Activated naive CD8-positive, alpha-beta T cell treated with anti-CD3 and anti-CD28 coated beads for 36 hours (primary cell): ENCODE measurements at places on chromosomes 16 and 17. TPM values are rescaled to one million over a fixed set of nuclear protein-coding genes. Genes with fewer than 3 reads are reported as not detected.

- H3K27ac ChIP-seq = no peak overlapping the region
- no peaks in the 10 kb centered on the region for H3K36me3 ChIP-seq
- H3K27me3 ChIP-seq = no peaks in the 10 kb centered on the region
- peaks cover 50% of the 10 kb centered on the region for H3K4me1 ChIP-seq
- DNase-seq = no peak
- no peak overlapping the region for H3K4me3 ChIP-seq
Measured at GRCh38 chr17:17051380-17051779, 9.1 kb downstream of the MPRIP start.

DNA sequence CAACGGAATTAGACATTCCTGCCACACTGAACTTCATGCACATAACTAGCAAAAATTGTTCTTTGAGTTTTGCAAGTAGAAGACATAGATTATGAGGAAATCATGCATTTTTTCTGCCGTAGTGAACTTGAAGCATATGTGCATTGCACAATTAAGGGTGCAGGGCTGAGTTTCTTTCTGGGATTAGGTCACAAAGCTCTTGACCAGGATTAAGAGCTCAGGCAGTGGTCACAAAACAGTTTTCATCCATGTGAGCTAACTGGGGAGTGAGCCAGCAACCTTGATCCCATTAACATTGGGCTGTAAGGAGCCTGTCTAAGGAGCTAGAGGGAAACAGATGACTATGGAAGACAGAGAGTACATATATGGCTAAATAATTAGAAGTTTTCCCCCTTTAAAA, 143.7 kb downstream of the PMP22 start:
- H3K27me3 ChIP-seq = peaks cover 15% of the 10 kb centered on the region
- H3K4me1 ChIP-seq = no peaks in the 10 kb centered on the region
- no peak overlapping the region for H3K27ac ChIP-seq
- H3K4me3 ChIP-seq = no peak overlapping the region
- no peaks in the 10 kb centered on the region for H3K36me3 ChIP-seq

GRCh38 chr16:20538181-20538580, 38.0 kb downstream of the ACSM2B start:
- H3K27ac ChIP-seq = no peak overlapping the region
- peaks cover 12% of the 10 kb centered on the region for H3K27me3 ChIP-seq
- no peaks in the 10 kb centered on the region for H3K36me3 ChIP-seq
- DNase-seq = no peak
- no peak overlapping the region for H3K4me3 ChIP-seq

GRCh38 chr17:50027881-50028735, 27.8 kb upstream of the ITGA3 start:
- DNase-seq = no peak
- H3K36me3 ChIP-seq = no peaks in the 10 kb centered on the region
- no peak overlapping the region for H3K27ac ChIP-seq
- peaks cover 8% of the 10 kb centered on the region for H3K4me1 ChIP-seq
- no peak overlapping the region for H3K4me3 ChIP-seq

DNA sequence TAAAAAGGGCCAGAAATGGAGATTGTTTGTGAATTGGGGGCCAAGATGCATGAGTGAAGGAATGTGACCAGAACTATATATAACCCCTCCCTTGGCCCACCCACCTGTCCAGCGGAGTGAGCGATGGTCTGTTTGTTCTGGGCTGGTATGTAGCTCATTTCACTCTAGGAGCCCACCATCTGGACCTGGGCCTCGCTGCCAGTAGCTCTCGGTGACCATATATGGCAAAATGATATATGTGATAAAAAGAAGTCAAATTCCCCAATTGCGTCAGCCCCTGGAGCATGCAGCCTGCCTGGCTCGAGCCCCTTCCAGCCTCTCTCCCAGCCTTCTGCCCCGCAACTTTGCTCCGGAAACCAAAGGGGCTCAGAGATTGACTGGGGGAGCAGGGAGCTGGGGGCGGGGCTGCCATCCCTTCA, 47.3 kb downstream of the CCDC42 start:
- H3K4me3 ChIP-seq = no peak overlapping the region
- H3K27me3 ChIP-seq = peaks cover 24% of the 10 kb centered on the region
- H3K4me1 ChIP-seq = peaks cover 6% of the 10 kb centered on the region
- DNase-seq = no peak

DNA sequence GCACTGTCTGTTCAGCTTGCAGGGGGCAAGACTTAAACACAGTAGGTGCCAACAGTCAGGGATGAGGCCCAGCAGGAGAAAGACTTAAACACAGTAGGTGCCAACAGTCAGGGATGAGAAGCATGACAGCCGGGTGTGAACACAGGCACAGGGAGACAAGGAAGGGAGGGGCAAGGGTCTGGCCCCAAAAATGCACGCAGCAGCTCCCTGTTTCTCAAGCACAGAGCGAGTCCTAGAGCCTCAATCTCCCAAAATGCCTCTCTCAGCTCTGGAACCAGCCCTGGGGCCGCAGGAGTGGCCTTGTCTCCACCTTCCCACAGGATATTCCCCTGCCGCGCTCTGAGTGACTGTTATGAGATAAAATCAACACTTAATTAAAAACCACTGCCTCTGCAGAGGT, 66.4 kb downstream of the DYNLRB2 start:
- no peak overlapping the region for H3K27ac ChIP-seq
- no peak overlapping the region for H3K4me3 ChIP-seq
- H3K27me3 ChIP-seq = no peaks in the 10 kb centered on the region
- peaks cover 24% of the 10 kb centered on the region for H3K36me3 ChIP-seq
- DNase-seq = no peak

DNA sequence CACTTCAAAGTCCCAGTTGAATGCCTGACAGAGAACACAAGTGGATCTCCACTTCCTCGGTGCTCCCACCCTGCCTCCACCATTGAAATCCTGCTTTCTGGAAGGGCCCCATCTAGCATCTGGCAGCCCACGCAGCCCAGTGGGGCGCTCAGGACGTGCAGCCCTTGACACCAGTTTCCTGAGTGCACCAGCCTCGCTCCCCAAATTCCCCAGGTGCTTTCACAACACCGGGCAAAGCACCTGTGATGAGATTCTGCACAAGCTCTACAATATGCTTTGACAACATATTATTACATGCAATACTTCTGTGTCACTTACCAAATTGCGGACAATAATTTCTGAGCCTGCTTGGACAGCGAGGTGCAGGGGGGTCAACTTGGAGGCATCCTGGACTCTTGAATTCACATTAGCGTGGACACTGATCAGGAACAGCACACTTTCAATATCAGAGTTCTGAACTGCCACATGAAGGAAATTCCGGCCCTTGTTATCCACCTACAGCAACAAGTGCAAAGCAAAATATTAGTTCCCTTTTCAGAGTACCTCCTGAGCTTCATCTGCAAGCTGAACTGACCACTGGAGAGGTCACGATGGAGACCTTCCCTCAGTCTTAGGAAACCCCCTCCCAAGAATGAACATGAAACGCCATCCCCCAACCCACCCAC, 33.9 kb downstream of the CYB5D2 start:
- no peaks in the 10 kb centered on the region for H3K27me3 ChIP-seq
- H3K4me1 ChIP-seq = peaks cover 52% of the 10 kb centered on the region
- H3K36me3 ChIP-seq = peaks cover 56% of the 10 kb centered on the region
- peak; percentile 44 for DNase-seq
- H3K4me3 ChIP-seq = peak overlapping the region; percentile 71

GRCh38 chr17:79031996-79032875, 8.3 kb downstream of the C1QTNF1 start:
- H3K27me3 ChIP-seq = no peaks in the 10 kb centered on the region
- no peak overlapping the region for H3K27ac ChIP-seq
- H3K4me3 ChIP-seq = no peak overlapping the region
- H3K4me1 ChIP-seq = no peaks in the 10 kb centered on the region
- no peaks in the 10 kb centered on the region for H3K36me3 ChIP-seq

DNA sequence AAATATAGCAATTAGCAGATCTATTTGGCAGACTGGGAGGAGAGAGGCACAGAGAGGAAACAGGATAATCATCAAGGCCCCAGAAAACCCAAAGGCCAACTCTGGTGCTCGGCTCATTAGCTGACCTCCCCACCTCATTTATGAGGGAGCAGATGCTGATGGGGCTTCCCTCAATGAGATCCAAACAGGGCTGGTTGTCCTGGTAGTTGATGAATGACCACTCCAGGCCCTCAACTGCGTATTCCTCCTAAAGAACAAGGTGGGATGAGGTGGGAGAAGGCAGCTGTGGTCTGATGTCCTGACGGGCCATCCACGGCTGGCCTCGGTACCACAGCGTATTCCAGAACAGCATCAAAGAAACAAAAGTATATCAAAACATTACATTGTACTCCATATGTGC, 20.8 kb downstream of the ZNHIT3 start:
- H3K4me1 ChIP-seq = peaks cover 6% of the 10 kb centered on the region
- H3K27ac ChIP-seq = no peak overlapping the region
- DNase-seq = no peak
- H3K27me3 ChIP-seq = no peaks in the 10 kb centered on the region
- H3K36me3 ChIP-seq = peaks cover 43% of the 10 kb centered on the region

GRCh38 chr17:38425744-38426143, 2.5 kb upstream of the ARHGAP23 start:
- H3K4me1 ChIP-seq = peaks cover 7% of the 10 kb centered on the region
- H3K4me3 ChIP-seq = no peak overlapping the region
- no peaks in the 10 kb centered on the region for H3K36me3 ChIP-seq
- no peak overlapping the region for H3K27ac ChIP-seq
- DNase-seq = no peak

GRCh38 chr16:85566561-85567100, 46.5 kb upstream of the GSE1 start:
- H3K36me3 ChIP-seq = peaks cover 25% of the 10 kb centered on the region
- H3K4me1 ChIP-seq = peaks cover 60% of the 10 kb centered on the region
- H3K4me3 ChIP-seq = no peak overlapping the region
- DNase-seq = no peak
- H3K27me3 ChIP-seq = no peaks in the 10 kb centered on the region

DNA sequence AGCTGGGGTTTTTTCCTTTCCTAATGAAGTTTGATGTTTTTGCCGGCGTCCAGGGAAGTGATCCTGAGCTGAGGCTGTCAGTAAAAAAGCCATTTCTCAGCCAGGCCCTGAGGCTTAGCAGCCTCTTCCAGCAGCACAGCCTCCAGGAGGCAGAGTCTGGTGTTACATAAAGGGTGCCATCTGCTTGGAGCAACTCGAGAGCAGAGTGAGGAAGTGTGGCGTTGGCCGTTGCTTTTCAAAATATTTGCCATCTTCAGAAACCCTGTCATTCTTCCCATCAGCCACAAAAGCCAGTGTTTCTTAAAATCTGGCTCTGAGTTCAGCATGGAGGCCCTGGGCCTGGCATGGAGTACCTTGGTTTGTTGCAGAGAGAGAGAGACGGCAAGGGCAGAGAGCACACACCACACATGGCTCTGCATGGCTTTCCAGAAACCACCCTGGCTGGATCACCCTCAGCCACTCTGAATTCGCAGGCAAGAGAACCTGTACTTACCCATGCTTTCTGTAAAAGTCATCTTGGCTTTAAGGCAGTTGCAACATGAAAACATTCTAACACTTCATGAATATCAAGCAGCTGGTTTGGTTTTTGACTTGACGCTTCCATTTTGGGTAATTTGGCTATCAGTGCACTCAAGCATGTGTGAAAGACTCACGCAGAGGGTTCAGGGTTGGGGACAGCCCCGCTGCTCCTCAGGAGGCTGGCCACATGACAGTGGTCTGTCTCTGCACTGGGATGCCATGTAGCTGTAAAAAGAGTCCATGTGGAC, 21.0 kb downstream of the PMM2 start:
- H3K4me3 ChIP-seq = no peak overlapping the region
- no peaks in the 10 kb centered on the region for H3K27me3 ChIP-seq
- DNase-seq = no peak
- H3K4me1 ChIP-seq = peaks cover 19% of the 10 kb centered on the region
- H3K27ac ChIP-seq = no peak overlapping the region

DNA sequence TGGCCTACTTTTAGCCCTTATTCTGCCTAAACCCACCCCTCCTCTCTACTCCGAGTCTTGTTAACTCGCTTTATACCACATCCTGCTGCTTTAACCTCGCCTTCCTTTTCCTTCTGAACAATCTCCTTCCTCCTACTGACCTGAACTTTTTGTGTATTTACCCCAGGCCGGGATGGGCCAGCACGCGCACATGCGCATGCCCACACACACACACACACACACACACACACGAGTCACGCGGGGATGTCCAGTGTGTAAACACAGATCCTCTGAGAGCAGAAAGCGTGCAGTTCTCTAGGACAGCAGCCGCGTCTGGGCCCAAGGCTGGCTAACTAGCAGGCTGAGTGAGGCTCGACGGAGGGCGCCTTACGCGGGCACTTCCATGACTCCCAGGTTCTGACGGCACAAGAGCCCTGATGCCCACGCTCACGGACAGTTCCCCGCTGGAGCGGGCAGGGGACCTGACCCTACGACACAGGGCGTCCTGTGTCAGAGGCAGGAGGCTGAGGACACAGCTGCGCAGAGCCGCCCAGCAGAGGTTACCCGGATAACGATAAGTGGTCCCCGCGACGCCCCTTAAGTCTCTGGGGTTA, 610 bp downstream of the PIK3R5 start:
- peak; percentile 48 for DNase-seq
- no peaks in the 10 kb centered on the region for H3K27me3 ChIP-seq
- H3K4me3 ChIP-seq = peak overlapping the region; percentile 93
- peak overlapping the region; percentile 94 for H3K27ac ChIP-seq

- H3K4me3 ChIP-seq = no peak overlapping the region
- no peak for DNase-seq
- no peak overlapping the region for H3K27ac ChIP-seq
- H3K36me3 ChIP-seq = no peaks in the 10 kb centered on the region
Measured at GRCh38 chr17:18218756-18219415, 6.5 kb upstream of the LLGL1 start.

DNA sequence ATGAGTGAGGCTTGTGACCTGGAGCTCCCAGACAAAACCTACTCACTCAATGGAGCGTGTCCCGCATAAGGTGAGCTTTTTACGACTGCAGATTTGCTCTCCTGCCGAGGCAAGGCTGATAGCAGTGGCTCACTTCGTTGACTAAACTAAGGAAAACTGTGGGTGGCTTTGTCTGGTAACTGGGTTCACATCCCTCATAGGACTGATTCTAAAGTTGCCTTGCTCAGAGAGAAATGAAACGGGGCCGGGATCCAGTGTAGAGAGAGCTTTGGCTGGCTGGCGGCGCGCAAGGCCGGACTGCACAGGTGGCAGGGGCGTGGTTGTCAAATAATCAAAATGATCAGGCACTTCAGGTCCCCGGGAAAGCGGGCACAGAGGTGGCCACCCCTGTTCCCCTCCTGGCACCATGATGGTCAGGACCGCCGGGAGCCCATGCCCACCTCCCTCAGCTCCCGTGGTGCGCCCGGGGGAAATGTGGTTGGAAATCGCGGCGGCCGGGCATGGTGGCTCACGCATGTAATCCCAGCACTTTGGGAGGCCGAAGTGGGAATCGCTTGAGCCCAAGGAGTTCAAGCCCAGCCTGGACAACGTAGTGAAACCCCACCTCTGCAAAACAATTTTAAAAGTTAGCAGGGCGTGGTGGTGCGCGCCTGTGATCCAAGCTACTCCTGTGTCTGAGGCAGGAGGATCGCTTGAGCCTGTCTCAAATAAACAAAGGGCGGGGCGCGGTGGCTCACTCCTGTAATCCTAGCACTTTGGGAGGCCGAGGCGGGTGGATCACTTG, 26.6 kb upstream of the OR1F1 start:
- H3K36me3 ChIP-seq = peaks cover 2% of the 10 kb centered on the region
- H3K4me1 ChIP-seq = peaks cover 28% of the 10 kb centered on the region
- H3K27me3 ChIP-seq = peaks cover 17% of the 10 kb centered on the region
- no peak for DNase-seq

Gene ESRP2
- total RNA-seq = 0.92 TPM

Gene AHSP
- not detected for total RNA-seq

Gene OTOP2
- not detected for total RNA-seq

Gene PYY
- total RNA-seq = not detected

Gene KCNH6
- not detected for total RNA-seq

Gene TBC1D3L
- total RNA-seq = 4.7 TPM

Gene HOXB3
- total RNA-seq = 2.0 TPM
